ENCODE measurements at places on chromosomes 1 and 21.

DNA sequence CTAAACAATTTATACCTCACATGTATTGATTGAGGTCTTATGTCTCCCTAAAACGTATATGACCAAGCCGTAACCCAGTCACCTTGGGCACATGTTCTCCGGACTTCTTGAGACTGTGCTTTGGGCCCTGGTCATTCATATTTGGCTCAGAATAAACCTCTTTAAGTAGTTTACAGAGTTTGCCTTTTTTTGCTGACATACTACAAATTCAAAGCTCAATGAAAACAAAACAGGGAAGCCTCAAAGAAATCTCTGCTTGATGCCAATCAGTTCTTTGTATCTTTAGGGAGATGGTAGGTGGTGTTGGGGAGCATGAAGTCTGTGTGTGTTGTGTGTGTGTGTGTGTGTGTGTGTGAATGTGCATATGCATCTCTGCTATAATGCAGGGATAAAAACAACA lies 247.0 kb downstream of the KCNJ6 start:
- no peak for DNase-seq

DNA sequence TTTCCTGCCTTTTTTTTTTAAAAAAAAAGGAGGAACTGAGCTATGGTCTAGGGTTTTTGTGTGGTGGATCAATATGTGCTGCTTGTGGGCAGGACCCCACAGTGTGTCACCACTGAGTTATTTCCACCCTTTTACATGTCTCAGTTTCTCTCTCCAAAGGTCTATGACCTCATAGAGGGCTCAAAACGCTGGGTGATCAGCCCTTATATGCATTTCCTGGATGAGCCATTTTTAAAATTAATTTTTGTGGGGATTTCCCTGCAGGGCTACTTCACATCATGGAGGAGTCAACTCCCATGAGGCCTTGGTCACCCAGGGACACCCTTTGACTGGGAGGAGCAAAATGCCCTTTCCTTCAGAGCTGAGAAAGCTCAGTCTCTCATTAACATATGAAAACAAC lies 20.7 kb upstream of the HAO2 start:
- no peak for DNase-seq

- DNase-seq: no peak
Observed at GRCh38 chr21:45147473-45148315, 73.3 kb downstream of the ADARB1 start.

GRCh38 chr1:222046684-222047263 lies 304.9 kb upstream of the DUSP10 start:
- no peak for DNase-seq

GRCh38 chr1:110645821-110646735 lies 28.7 kb downstream of the KCNA3 start:
- no peak for DNase-seq

DNA sequence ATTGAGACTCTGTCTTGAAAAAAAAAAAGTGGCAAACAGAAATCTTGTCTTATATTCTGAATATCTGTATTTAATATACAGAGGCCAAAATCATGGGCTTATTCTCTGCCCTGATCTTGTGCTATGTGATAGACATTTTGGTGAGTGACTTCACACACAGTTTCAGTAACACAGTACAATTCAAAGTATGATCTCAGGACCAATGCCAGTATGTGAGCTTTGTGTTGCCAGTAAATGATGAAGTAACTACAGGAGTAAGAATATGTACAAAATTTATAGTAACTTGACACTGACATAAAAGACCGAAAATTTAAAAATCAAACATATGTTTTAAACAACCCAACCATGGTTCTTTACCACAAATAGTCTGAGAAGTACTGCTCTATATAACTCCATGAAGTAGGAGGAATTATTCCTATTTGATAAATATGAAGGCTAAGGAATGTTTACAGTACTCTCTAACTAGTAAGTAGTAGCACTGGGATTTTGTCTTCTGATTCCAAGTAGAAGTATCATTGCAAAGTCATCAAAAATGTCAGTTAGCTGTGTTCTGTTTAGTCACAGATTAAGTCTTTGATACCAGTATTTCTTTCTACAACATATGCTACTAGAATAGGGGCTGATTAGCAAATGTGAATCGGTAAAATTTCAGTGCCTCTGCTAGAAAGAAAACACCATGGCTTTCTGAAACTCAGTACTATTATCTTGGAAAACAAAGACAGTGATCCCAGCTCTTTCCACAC lies 25.3 kb downstream of the DPH5 start:
- DNase-seq: no peak

- DNase-seq: no peak
Observed at GRCh38 chr1:33973799-33974545, 110.1 kb downstream of the HMGB4 start.

DNA sequence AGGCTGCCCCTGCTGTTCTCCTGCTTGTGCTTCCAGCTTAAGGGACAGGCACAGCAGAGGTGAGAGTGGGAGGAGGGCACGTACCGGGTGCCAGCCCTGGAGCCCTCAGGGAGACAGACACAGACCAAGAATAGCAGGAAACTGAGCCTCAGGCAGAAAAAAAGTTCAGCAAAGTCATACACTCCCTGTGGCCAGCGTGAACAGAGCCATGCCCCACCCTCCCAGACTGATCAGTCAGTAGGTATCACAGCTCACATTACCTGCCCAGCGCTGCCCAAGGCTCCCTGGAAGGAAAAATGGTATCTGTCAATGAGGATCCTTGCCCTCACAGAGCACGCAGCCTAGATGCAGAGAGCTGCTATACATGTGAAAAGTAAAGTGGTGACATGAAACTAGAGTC lies 1.3 kb downstream of the UBL4B start:
- DNase-seq: no peak

GRCh38 chr1:220045356-220046051 lies 801 bp downstream of the EPRS1 start:
- DNase-seq: no peak

- no peak for DNase-seq
Observed at GRCh38 chr1:208189183-208189582, 55.0 kb downstream of the PLXNA2 start.

DNA sequence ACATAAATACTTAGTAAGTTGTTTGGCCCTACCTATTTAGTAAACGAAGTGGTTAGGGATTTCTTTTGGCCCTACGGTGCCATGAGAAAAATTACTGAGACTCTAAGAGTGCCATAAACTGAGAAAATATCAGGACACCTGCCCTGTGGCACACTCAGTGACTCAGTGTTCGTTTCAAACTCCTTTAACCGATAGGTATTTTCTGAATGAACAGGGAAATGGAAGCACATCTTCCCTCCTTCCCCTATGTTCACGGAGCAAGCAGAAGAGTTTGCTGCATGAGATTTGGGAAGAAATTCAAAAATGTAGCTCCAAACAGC lies 134.2 kb downstream of the KAZN start:
- no peak for DNase-seq

DNA sequence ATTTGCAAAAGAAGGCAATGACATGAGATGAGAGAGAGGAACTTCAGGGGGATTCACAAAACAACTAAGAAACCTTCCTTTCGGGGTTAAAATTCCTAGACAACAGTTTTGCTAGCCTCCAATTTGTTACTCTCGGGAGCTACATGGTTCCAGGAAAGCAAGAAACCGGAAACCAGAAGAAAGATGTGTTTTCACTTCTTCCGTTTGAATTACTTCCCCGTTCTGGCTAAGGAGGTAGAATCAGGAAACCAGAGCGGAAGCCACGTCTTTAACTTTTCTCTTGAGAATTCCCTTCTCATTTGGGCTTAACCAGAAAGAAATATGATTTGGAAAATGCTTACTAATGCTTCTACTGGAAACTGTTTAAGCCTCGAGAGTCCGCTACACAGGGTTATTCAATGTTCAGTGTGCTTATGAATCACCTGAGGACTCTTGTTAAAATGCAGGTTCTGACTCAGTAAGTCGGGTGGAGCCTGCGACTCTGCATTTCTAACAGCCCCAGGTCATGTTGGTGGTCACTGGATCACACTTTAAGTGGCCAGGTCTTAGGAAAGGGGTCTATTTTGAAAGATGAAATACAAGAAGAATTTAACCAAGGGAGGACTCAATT lies 43.5 kb upstream of the MCOLN3 start:
- no peak for DNase-seq

DNA sequence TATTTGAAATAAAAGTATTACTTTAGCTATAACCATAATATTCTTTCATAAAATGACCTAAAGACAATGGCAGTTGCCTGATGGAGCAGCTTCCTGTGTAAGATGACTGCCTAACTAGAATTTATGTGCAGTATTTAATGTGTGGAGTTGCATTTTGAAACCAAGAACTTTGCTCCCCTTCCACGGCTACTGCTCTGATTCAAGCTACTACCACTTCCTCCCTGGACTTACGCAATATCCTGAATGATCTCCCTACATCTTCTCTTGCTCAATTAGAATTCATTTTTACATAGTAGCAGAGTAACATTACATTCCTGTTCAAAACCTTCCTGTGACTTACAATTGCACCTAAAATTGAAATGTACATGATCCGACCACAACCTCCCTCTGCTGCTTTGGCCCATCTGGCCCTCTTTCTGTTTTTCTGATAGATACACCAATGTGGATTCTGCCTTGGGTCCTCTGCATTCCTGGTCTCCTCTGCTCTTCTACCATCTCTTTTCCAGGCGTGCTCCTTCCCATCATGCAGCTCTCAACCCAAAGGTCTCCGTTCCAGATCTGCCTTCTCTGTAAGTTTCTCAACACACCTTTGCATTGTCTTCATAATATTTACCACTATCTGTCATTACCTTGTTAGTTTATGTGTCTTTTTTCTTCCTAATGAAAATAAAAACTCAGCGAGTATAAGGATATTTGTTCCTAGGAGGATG lies 47.4 kb upstream of the USP25 start:
- DNase-seq: no peak

GRCh38 chr1:18855573-18855972 lies 3.9 kb downstream of the TAS1R2 start:
- no peak for DNase-seq

DNA sequence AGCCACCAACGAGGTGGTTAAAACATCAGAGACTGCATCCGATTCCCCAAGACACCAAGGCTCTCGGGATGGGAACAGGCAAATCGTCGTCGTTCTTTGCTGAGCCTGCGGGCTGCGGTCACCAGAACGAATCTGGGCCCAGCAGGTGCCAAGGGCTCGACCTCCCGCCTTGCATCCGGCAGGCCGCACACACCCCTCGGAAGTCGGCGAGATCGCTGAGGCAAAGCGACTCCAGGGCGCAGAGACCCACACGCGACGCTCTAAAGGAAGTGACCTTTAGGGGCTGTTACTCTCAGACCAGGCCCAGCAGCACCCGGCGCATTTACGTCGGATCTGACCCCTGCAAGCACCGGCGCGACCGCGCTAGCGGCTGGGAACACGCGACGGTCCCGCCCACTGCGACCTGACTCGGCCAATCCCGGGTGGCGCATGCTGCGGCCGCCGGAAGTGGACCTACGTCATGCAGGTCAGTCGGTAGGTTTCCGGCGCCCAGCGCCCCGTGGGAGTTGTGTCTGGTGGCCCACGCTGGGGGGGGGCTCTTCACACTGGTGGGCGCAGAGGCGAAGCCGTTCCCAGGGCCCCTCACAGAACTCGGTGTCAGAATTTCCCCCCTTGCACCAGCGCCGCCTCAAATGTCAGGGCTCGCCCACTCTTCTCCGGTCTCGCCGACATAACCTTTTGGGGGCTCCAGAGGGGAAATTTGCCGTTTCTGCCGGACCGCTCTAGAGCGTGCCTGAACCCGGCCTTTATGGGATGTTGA lies 7.5 kb upstream of the PARK7 start:
- DNase-seq: peak; percentile 32

GRCh38 chr1:234862944-234863515 lies 253.1 kb upstream of the IRF2BP2 start:
- no peak for DNase-seq

GRCh38 chr1:208526613-208527125 lies 282.5 kb upstream of the PLXNA2 start:
- DNase-seq: no peak

DNA sequence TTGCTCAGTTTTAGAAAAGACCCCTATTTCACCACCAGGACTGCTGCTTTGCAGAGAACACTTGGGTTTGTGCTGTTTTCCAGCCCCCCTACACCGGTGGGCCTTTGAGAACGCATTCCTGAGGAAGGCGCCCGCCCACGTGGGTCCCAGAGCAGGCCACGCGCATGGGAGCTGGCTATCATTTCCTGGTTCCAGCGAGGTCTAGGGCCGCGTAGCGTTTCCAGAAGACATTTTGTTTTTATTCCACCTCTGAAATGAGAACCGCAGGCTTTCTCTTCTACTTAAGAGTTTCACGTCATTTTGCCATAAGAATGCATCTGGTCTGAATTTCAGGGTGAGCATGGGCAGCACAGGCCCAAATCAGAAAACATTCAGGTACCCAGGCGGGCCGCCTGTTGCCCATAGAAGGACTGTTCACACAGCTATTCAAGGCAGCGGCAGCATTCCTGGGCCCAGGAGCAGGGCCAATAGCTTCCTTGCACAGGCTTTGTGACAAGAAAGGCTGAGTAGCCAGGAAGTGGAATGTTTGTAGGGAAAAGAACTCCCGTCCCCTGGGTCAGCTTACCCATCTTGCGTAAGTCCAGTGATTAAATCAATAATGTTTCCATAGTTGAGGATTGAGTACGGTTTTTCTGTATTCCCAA lies 1.4 kb upstream of the KLHL21 start:
- DNase-seq: no peak

DNA sequence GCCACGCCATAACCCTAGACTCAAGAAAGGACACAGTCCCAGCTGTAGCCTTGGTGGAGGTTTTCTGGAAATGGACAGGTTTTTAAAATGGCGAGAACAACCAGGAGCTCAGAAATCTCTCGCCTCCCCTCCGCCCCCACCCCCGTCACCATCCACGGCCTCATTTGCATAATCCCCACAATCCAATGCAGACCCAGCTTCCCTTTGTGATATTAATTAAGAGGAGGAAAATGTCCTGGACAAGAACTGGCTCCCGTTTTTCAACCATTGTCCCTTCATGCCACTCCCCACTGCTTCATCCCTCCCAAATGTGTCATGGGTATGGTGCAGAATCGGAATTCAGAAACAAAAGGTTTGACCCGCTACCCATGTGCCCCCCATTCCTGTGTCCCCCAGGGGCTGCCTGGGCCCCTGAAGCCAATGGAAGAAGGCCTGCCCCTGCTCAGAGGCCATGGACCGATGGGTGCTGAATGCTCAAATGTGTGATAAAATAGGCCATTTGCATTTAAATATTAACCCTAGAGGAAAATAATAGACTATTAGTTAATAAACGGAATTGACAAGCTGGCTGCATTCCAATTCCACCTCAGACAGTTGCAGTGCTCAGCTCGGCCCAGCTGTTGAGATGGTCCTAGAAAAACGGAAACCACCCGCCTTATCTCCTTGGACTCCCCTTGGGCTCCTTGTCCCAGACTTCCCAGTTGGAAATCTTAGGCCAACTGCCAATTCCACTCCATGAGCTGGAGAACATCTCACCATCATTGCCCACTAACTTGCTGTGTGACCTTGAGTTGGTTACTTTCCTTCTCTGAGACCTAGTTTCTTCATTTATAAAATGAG lies 10.7 kb upstream of the EPHB2 start:
- DNase-seq: no peak

DNA sequence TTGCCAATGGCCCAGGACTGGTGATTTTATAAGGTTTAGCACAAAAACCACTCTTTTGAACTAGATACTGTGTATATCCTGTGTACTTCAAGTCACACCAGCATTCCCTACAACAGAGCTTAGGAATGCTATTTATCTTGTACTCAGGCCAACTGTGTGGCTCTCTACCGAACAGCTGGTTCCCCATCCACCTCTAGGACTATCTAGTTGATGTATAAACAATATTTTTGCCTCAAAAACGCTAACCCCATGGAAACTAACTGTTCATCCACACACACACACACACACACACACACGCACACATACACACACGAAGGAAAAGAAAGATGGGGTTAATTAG lies 28.7 kb upstream of the SLC45A3 start:
- no peak for DNase-seq
